ENCODE measurements at places on chromosomes 2 and 18.

- no peaks in the 10 kb centered on the region for H3K4me1 ChIP-seq
- H3K27ac ChIP-seq: no peak overlapping the region
- no peaks in the 10 kb centered on the region for H3K36me3 ChIP-seq
- H3K27me3 ChIP-seq: no peaks in the 10 kb centered on the region
- no peak overlapping the region for H3K4me3 ChIP-seq
Observed at GRCh38 chr2:231373786-231374349, 21.6 kb upstream of the B3GNT7 start.

GRCh38 chr2:169658877-169659276 is 35.3 kb downstream of the CFAP210 start:
- no peaks in the 10 kb centered on the region for H3K4me1 ChIP-seq
- peaks cover 6% of the 10 kb centered on the region for H3K27me3 ChIP-seq
- H3K36me3 ChIP-seq: no peaks in the 10 kb centered on the region
- no peak overlapping the region for H3K27ac ChIP-seq

GRCh38 chr2:239886781-239887180 is 138.4 kb downstream of the NDUFA10 start:
- H3K27me3 ChIP-seq: no peaks in the 10 kb centered on the region
- H3K4me1 ChIP-seq: peaks cover 11% of the 10 kb centered on the region
- no peak overlapping the region for H3K4me3 ChIP-seq
- no peak overlapping the region for H3K27ac ChIP-seq
- no peaks in the 10 kb centered on the region for H3K36me3 ChIP-seq

DNA sequence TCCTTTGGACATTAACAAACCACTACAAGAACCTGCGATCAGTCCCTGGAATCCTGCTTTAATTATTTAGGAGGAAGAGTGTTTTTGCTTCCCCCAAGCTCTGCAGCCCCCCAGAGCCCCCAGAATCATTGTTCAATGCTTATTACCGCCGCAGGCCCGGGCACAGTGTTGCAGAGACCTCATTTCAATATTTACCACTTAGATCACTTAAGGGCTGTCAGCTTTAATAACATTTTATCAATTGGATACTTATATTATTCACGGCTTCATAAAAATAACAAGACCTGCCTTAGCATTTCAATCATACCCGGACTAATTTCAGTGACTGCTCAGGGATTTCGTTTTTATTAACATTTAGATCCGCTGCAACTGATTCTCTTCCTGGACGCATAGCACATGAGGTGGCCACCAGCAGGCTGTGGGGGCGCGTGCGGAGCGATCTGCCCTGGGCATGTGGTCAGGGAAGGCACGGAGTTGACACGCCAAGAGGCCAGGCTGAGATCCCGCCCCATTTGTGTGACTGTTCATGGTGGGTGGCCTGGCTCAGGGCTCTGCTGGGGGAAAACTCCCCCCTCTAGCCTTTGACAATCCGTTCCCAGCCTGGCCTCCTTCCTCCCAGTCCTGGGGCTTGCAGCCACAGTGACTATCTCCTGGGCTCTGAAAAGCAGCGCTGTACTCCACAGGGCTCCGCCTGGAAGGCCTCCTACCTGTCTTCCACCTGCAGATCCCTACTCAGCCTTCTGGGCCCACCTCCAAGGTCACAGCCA is 267.6 kb downstream of the SRBD1 start:
- no peak for DNase-seq
- no peaks in the 10 kb centered on the region for H3K4me1 ChIP-seq
- no peak overlapping the region for H3K27ac ChIP-seq

- H3K4me3 ChIP-seq: no peak overlapping the region
- no peak for DNase-seq
- H3K36me3 ChIP-seq: no peaks in the 10 kb centered on the region
- no peak overlapping the region for H3K27ac ChIP-seq
- H3K4me1 ChIP-seq: peaks cover 6% of the 10 kb centered on the region
Observed at GRCh38 chr2:38605298-38605830, 2.6 kb upstream of the HNRNPLL start.

GRCh38 chr2:204794624-204795023 is 249.3 kb downstream of the PARD3B start:
- no peaks in the 10 kb centered on the region for H3K4me1 ChIP-seq
- H3K27ac ChIP-seq: no peak overlapping the region
- no peaks in the 10 kb centered on the region for H3K36me3 ChIP-seq
- DNase-seq: no peak

- peaks cover 21% of the 10 kb centered on the region for H3K4me1 ChIP-seq
- H3K27me3 ChIP-seq: no peaks in the 10 kb centered on the region
- no peak overlapping the region for H3K4me3 ChIP-seq
- no peak overlapping the region for H3K27ac ChIP-seq
- DNase-seq: no peak
- no peaks in the 10 kb centered on the region for H3K36me3 ChIP-seq
Observed at GRCh38 chr2:37610638-37611289, 60.7 kb downstream of the CDC42EP3 start.

GRCh38 chr2:128039535-128039934 is 11.7 kb upstream of the SAP130 start:
- no peaks in the 10 kb centered on the region for H3K27me3 ChIP-seq
- no peak for DNase-seq
- H3K4me1 ChIP-seq: no peaks in the 10 kb centered on the region
- H3K4me3 ChIP-seq: no peak overlapping the region

GRCh38 chr2:29016504-29016903 is 35.4 kb downstream of the TOGARAM2 start:
- no peaks in the 10 kb centered on the region for H3K4me1 ChIP-seq
- H3K27ac ChIP-seq: peak overlapping the region; percentile 59
- no peaks in the 10 kb centered on the region for H3K36me3 ChIP-seq

GRCh38 chr2:191617575-191617974 is 60.4 kb upstream of the NABP1 start:
- no peak overlapping the region for H3K27ac ChIP-seq
- no peaks in the 10 kb centered on the region for H3K4me1 ChIP-seq
- no peak for DNase-seq
- no peaks in the 10 kb centered on the region for H3K27me3 ChIP-seq
- no peak overlapping the region for H3K4me3 ChIP-seq

DNA sequence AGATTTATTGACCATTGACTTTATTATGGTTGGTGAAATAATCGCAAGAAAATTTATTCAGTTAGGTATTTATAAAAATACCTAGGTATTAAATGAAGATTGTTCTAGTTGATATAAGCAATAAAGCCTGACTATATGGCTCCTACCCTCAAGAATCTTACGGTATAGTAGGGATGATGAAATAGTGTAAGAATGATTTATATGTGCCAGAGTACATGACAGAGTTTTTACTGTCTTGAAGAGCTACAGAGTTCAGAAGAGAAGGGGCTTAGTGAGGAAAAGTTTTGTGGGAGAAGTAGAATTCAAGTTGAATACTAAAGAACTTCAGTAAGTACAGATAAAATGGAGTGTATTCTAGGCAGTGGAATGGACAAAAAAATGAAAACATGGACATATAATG is 9.7 kb downstream of the CREB1 start:
- no peaks in the 10 kb centered on the region for H3K27me3 ChIP-seq
- H3K4me3 ChIP-seq: no peak overlapping the region
- no peak overlapping the region for H3K27ac ChIP-seq
- DNase-seq: no peak

DNA sequence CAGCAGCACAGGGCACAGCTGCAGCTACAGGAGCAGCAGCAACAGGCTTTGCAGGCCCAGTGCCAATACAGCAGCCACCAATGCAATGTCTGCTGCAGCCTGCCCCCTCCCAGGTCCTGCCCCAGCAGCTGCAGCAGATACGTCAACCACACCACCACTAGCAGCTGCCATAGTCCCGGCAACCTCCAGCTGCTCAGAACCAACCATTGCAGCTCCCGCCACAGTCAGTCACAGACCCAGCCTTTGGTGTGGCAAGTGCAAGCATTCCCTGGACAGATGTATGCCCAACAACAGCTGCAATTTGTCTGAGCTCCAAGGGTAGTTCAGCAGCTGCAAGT is 53.3 kb upstream of the TUBA3E start:
- DNase-seq: no peak
- H3K36me3 ChIP-seq: no peaks in the 10 kb centered on the region
- no peak overlapping the region for H3K4me3 ChIP-seq
- H3K27ac ChIP-seq: no peak overlapping the region

GRCh38 chr2:43340945-43341356 is 114.5 kb upstream of the ZFP36L2 start:
- no peak overlapping the region for H3K4me3 ChIP-seq
- no peak for DNase-seq
- H3K27me3 ChIP-seq: no peaks in the 10 kb centered on the region
- H3K36me3 ChIP-seq: no peaks in the 10 kb centered on the region
- peak overlapping the region; percentile 72 for H3K27ac ChIP-seq

All from esophagus squamous epithelium (tissue), 5 donors.